ENCODE measurements at places on chromosomes 7 and 10. TPM values are rescaled to one million over a fixed set of nuclear protein-coding genes. Genes with fewer than 3 reads are reported as not detected.

DNA sequence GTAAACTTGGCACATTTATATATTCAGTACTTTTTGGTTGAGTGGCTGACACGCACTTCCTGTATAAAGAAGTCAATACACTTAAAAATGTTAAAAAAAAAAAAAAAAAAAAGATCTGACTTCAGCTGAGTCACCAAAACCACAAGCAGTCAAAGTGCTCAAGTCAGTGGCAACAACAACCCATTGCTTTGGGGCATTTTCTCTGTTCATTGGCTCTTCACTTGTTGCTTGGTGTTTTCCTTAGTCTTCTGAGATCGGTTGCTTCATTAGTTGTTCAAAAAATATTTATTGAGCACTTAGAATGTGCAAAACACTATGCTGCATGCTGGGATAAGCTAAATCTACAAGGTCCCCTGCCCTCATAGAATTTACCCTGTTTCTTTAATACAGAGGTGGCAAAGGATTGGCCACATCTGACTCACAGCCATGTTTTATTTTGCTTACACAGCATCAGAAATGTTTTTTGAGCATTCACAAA is 63.7 kb downstream of the ZNRF2 start:
- no peak for DNase-seq

RNLS gene
- total RNA-seq: 31.8 TPM

NSUN6 gene
- 11.7 TPM for total RNA-seq

- DNase-seq: no peak
These were observed 1279.1 kb upstream of the SORCS1 start for GRCh38 chr10:108443636-108444035.

HSPA12A gene
- total RNA-seq: 5.7 TPM

PON3 gene
- 1.9 TPM for total RNA-seq

- no peak for DNase-seq
These were observed 103.5 kb upstream of the ZNF438 start for GRCh38 chr10:31135171-31135570.

DNA sequence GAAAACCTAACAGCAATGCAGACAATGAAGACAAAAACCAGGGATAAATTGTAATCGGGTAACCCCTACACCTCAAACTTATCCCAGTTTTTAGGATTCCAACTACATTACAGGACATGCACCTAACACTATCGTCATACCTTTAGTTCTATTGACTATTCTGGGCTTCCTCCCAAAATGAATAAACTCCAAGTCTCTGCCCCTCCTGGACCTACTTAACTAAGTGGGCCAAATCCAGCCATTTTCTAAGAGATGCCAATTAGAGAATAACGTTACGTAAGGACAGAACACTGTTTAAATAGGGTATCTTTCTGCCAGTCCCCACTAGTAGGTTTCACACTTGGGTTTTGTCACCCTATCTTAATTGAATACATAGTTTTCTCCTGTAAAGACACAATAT is 253.1 kb upstream of the MKLN1 start:
- no peak for DNase-seq

DNA sequence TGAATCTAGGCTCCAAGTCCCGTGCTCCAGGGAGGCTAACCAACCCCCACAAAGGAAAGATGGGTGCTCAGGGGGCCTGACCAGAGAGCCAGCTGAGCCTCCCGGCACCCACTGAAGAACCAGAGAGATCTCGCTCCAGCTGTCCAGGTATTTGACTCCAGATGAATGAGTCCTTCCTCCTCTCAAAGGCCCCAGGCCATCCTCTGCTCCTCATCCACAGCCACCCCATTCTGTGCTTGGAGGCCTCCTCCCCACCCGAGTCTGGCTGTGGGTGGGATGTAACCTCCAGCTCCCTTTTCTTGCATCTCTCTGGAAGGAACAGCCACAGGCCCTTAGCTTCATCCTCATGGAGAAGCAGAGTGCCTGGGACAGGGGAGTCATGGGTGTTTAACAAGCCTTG is 44.6 kb downstream of the VSTM4 start:
- DNase-seq: no peak
